ENCODE measurements at places on chromosomes 3 and 15.

DNA sequence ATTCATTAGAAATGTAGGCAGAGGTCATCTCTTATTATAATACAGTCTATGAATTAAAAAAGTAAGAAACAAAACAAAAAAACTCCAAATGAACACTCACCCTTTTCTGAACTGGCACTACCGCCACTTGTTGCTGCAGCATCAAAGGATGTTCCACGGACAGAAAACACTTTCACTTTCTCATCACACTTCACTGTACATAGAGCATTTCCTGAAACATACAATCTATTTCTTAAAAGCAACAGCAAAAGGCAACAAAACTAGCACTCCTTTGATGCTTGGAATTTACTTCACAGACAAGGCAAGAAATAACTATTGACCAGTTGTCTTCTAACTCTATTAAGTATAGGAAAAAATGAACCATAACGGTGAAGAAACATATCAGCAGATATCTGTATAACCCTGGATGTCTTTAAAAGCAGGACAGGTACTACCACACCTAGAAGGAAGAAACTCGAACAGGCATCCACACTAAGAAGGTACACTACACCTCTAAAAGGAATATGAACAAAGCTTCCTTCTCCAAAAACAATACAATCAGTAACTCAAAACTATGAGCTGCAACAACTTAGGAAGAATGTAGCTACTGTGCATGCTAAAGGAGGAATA lies 24.9 kb downstream of the ETFA start:
- DNase-seq, result no peak
- no peaks in the 10 kb centered on the region for H3K27me3 ChIP-seq
- peaks cover 29% of the 10 kb centered on the region for H3K36me3 ChIP-seq
- no peak overlapping the region for H3K27ac ChIP-seq

DNA sequence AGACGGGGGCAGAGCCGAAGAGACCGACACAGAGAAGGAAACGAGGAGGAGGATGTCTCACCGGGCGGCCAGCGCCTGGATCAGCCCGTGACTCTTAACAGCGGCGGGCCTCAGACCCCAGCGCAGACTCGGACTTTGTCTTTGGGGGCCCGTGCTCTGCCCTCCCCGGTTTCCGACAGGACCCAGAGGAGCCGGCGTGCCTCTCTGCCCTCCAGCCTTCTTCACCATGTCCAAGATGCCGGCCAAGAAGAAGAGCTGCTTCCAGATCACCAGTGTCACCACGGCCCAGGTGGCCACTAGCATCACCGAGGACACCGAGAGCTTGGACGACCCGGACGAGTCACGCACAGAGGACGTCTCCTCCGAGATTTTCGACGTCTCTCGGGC lies 1.0 kb downstream of the TSC22D2 start:
- peak overlapping the region; percentile 91 for H3K4me3 ChIP-seq
- peaks cover 22% of the 10 kb centered on the region for H3K36me3 ChIP-seq
- peak overlapping the region; percentile 97 for H3K27ac ChIP-seq
- DNase-seq, result no peak

GRCh38 chr3:128226795-128227395 lies 73.6 kb downstream of the EEFSEC start:
- no peak overlapping the region for H3K4me3 ChIP-seq
- no peaks in the 10 kb centered on the region for H3K27me3 ChIP-seq
- peak; percentile 77 for DNase-seq
- peaks cover 6% of the 10 kb centered on the region for H3K4me1 ChIP-seq

- no peaks in the 10 kb centered on the region for H3K36me3 ChIP-seq
- no peak overlapping the region for H3K27ac ChIP-seq
- DNase-seq, result no peak
- no peaks in the 10 kb centered on the region for H3K4me1 ChIP-seq
- H3K4me3 ChIP-seq, result no peak overlapping the region
These were observed 292.2 kb downstream of the NEK10 start for GRCh38 chr3:27076815-27077630.

DNA sequence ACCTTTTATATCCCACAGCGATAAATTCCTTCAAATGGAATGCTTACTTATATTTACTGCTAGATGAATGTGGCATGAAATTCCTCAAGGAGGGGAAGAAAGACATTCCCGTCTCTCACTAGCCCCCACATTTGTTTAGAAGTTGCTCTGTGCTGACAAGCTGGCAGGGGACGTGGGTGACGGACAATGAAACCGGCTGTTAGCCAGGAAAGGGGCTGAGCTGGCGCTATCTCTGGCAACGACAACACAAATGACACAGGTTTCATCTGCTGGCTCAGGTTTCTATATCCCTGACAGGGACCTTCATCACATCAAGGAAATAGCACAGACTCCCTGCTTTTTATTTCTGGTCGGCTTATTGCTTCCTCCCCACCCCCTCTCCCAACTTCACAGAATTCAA lies 15.8 kb downstream of the RUVBL1 start:
- peak overlapping the region; percentile 68 for H3K27ac ChIP-seq
- peak; percentile 30 for DNase-seq
- H3K27me3 ChIP-seq, result no peaks in the 10 kb centered on the region
- H3K36me3 ChIP-seq, result peaks cover 37% of the 10 kb centered on the region

- DNase-seq, result peak; percentile 33
- H3K27ac ChIP-seq, result peak overlapping the region; percentile 93
- H3K27me3 ChIP-seq, result no peaks in the 10 kb centered on the region
These were observed 144.6 kb downstream of the VPS13C start for GRCh38 chr15:61915640-61916039.

DNA sequence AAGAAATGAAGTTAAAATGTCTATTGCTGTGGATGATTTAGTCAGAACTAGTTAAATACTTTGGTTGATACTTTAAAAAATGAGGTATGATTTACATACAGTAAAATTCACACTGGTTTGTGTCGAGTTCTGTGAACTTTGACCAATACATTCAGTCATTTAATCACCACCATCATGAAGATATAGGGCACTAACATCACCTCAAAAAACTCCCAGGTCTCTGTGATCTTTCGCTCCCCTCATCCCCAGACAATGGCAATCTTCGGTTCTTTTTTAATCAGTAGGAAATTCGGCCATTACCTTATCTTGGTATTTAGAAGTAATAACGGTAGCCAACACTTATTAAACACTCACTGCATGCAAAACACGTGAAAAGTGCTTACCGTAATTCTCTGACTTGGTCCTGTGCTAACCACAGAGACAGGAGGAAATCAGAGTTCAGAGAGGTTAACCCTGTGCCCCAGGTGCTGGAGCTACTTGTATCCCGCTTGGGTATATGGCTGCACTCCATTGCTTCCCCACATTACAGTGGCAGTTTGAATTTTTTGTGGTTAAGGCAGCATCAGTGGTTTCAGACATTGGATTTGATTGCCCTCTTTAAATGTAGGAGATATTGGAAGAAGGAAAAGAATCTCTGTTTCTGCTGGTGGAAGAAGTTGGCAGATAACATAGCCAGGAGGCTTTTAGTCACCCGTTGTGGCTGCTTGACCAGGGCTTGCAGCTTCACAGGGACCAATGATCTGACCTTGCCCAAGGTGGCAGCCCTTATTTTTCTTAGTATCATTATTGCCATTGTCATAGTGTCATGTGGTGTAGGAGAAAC lies 4.2 kb downstream of the PLCL2 start:
- no peaks in the 10 kb centered on the region for H3K4me1 ChIP-seq
- no peak for DNase-seq
- no peaks in the 10 kb centered on the region for H3K36me3 ChIP-seq
- no peak overlapping the region for H3K27ac ChIP-seq

GRCh38 chr3:17707813-17708543 lies 34.5 kb downstream of the TBC1D5 start:
- H3K27ac ChIP-seq, result no peak overlapping the region
- no peaks in the 10 kb centered on the region for H3K27me3 ChIP-seq
- peaks cover 3% of the 10 kb centered on the region for H3K4me1 ChIP-seq
- no peak overlapping the region for H3K4me3 ChIP-seq
- no peak for DNase-seq
- peaks cover 3% of the 10 kb centered on the region for H3K36me3 ChIP-seq

GRCh38 chr15:100775581-100776185 lies 103.9 kb upstream of the ALDH1A3 start:
- no peaks in the 10 kb centered on the region for H3K36me3 ChIP-seq
- no peak overlapping the region for H3K4me3 ChIP-seq
- no peaks in the 10 kb centered on the region for H3K4me1 ChIP-seq
- peak overlapping the region; percentile 85 for H3K27ac ChIP-seq
- peak; percentile 53 for DNase-seq

DNA sequence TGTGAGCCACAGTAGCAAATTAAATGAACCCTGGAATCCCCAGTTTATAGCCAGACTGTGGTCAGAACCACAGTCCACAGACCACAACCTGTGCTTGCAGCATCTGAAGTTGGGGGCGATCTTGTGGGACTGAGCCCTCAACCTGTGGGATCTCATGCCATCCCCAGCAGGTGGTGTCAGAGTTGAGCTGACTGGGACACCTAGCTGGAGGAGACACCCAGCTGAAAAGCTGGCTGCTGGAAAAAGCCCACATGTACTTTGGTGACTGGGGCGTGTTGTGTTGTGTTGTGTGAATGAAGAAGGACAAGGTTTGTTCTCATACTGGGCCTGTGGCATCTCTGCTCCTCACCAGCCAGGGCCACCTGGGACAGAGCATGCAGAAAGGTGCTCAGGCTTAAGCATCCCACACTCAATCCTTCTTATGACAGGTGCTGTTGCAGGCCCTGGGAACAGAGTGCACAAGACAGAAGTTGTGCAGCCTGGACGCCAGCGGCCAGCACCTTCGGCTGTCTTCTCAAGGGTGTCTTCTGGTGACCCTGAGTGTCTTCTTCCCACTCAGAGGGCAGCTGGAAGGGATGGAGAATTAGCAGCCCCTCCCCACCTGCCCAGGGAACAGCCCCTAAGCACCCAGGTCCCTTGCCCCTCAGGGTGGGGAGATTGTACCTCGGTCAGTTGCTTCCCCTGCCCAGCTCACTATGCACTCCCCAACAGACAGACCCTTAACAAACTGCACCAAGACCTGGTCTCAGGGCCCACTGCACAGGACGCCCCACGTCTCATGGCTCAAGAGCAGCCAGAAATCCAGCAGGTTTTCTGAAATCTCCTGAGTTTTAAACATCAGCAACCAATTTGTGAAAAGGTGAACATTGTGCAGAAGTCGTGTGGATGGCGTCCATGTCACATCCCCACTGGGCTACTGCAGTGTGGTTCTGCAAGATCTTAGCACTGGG lies 2.2 kb upstream of the UROC1 start:
- no peak overlapping the region for H3K27ac ChIP-seq
- DNase-seq, result no peak
- no peaks in the 10 kb centered on the region for H3K27me3 ChIP-seq
- H3K36me3 ChIP-seq, result no peaks in the 10 kb centered on the region

GRCh38 chr15:67784090-67784781 lies 41.1 kb upstream of the SKOR1 start:
- H3K36me3 ChIP-seq, result no peaks in the 10 kb centered on the region
- no peak overlapping the region for H3K4me3 ChIP-seq
- no peaks in the 10 kb centered on the region for H3K4me1 ChIP-seq
- no peaks in the 10 kb centered on the region for H3K27me3 ChIP-seq
- no peak for DNase-seq

DNA sequence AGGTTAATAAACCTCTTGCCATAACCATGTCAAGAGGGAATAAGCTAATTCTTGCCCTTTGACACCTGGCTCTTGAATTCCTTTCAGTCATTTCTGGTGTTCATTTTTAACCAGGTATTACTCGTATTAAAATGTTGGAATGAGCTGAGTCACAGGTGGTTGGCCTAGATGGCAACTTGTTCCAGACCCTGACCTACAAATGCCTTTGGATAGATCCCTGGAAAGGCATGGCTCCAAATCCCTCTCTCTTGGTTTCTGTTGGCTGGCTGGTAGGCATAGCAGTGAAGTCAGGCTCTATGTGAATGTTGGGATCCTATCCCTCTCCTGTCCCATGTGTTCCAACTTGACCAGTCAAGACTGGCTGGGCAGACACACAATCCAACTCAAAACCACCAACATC lies 277.1 kb upstream of the PROK2 start:
- H3K36me3 ChIP-seq, result no peaks in the 10 kb centered on the region
- H3K4me3 ChIP-seq, result no peak overlapping the region
- peaks cover 9% of the 10 kb centered on the region for H3K4me1 ChIP-seq
- H3K27ac ChIP-seq, result no peak overlapping the region

GRCh38 chr15:90869601-90870353 lies 1.4 kb downstream of the FURIN start:
- H3K27me3 ChIP-seq, result no peaks in the 10 kb centered on the region
- peak overlapping the region; percentile 81 for H3K27ac ChIP-seq
- H3K4me1 ChIP-seq, result peaks cover 29% of the 10 kb centered on the region
- H3K4me3 ChIP-seq, result peak overlapping the region; percentile 80
- no peak for DNase-seq

- H3K4me3 ChIP-seq, result no peak overlapping the region
- DNase-seq, result no peak
- no peak overlapping the region for H3K27ac ChIP-seq
- H3K36me3 ChIP-seq, result no peaks in the 10 kb centered on the region
These were observed 20.8 kb upstream of the NR2C2 start for GRCh38 chr3:14926592-14926991.

DNA sequence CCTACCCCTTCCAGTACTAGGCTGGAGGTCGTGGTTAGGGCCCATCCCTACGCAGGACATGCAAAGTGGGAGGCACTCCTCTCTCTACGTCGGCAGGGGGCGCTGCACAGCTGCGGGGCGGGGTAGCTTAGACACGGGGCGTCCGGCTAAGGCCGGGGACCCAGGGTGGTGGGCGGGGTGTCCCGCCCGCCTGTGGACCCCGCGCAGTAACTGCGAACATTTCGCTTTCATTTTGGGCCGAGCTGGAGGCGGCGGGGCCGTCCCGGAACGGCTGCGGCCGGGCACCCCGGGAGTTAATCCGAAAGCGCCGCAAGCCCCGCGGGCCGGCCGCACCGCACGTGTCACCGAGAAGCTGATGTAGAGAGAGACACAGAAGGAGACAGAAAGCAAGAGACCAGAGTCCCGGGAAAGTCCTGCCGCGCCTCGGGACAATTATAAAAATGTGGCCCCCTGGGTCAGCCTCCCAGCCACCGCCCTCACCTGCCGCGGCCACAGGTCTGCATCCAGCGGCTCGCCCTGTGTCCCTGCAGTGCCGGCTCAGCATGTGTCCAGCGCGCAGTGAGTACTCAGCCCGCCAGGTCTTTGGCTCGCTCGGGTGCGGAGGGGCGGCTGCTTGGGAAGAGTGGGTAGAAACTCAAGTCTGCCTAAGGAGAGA lies at the start of gene IL12A:
IL12A (plus strand) TSS at position 219 of the 655 bp plus-strand sequence.
- peak; percentile 92 for DNase-seq
- H3K27ac ChIP-seq, result no peak within 1 kb of the TSS
- H3K4me3 ChIP-seq, result peak within 1 kb of the TSS; percentile 71
- H3K27me3 ChIP-seq, result no peaks in the 10 kb centered on the region
- no peaks in the 10 kb centered on the region for H3K4me1 ChIP-seq

DNA sequence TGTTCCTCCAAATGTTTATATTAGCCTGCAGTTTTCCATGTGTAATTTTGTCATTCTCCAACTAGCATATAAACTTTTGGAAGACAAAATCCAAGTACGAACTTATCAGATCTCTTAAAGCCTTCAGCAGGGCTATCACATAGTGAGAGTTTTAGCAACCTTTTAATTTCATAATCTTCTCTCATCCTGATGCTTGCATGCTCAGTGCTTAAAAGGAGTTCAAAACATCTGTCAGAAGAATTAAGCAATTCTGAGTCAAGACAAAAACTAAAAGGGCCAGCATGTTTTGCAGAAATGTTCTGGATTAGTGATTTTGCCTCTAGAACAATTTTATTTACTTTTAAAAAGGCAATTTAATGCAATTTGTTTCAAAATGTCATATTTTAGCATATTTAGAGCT lies 73.4 kb upstream of the SLC2A2 start:
- H3K27ac ChIP-seq, result no peak overlapping the region
- H3K27me3 ChIP-seq, result no peaks in the 10 kb centered on the region
- no peak for DNase-seq
